Placental pericyte (primary cell): ENCODE measurements at places on chromosomes 11 and 22. TPM values are rescaled to one million over a fixed set of nuclear protein-coding genes. Genes with fewer than 3 reads are reported as not detected.

C11orf68 gene
- 25.4 and 29.2 TPM in 2 replicates for total RNA-seq

PANX2 gene
- total RNA-seq = 0.86 and 3.7 TPM in 2 replicates

MMP12 gene
- 0.22 and 5.6 TPM in 2 replicates for total RNA-seq

OR52I1 gene
- total RNA-seq = not detected in 2 replicates

DLG2 gene
- total RNA-seq = 0.44 and 1.1 TPM in 2 replicates

NCF4 gene
- not detected in 2 replicates for total RNA-seq

PEX16 gene
- 21.2 and 36.1 TPM in 2 replicates for total RNA-seq

SORL1 gene
- total RNA-seq = 1.6 and 20.8 TPM in 2 replicates

OTOG gene
- total RNA-seq = not detected in 2 replicates

TUBA8 gene
- total RNA-seq = 0.43 and 0.66 TPM in 2 replicates

ACRV1 gene
- not detected in 2 replicates for total RNA-seq

HEPN1 gene
- not detected in 2 replicates for total RNA-seq

CASP4 gene
- total RNA-seq = 158 and 269 TPM in 2 replicates

CBLIF gene
- not detected in 2 replicates for total RNA-seq

E2F8 gene
- 1.7 TPM in 1 of 2 replicates, not detected in the other for total RNA-seq

PANX3 gene
- total RNA-seq = not detected in 2 replicates

HOATZ gene
- not detected in 2 replicates for total RNA-seq

ADAMTS15 gene
- 8.2 and 13.3 TPM in 2 replicates for total RNA-seq
